Bronchial epithelial cell (primary cell): ENCODE measurements at places on chromosomes 3 and 15. TPM values are rescaled to one million over a fixed set of nuclear protein-coding genes. Genes with fewer than 3 reads are reported as not detected.

The TMCO5A gene
- total RNA-seq = not detected in 2 replicates

The GNAT1 gene
- 0.26 TPM in 1 of 2 replicates, not detected in the other for total RNA-seq

The CPNE4 gene
- total RNA-seq = under 0.01 TPM in 1 of 2 replicates, not detected in the other

The INKA1 gene
- 19.5 and 21.6 TPM in 2 replicates for total RNA-seq

DNA sequence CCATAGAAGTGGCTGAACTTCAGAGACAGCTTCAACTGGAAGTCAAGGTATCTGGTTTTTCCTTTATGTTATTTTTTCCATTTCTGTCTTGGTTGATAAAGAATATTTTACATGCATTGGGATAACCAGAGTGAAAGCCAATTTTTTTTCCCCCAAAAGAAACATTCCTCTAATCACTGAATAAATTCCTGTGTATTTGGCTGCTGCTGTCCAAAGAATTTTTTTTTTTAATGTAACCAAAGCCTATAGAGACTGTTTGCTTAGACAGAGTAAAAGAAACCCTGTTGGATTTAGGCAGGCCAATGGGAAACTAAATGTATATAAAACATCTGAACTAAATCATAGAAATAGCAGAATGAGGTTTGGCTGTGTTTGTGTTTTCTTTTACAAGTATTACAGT is 75.2 kb downstream of the CGNL1 start:
- DNase-seq = no peak

- DNase-seq = peak; percentile 92
Measured at GRCh38 chr15:75694241-75695182, 18.1 kb downstream of the CSPG4 start.

DNA sequence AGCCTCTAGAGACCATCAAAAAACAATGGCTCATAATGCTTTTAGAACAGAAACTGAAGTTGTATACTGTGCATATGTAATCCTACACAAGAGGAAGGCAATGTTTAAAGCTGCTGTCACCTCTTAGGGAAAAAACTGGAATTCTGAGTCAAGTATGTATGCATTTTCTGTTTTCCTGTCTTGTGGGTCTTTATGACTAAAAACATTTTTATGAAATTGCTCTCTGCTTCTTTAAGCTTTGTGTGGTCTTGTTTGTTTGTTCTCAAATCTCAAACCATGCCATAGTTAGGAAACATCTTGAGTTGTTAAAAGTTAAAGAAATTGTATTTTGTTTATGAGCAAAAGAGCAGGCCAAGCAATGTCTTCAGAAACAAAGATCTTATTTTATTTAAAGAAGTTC is 80.9 kb upstream of the SOX2 start:
- peak; percentile 65 for DNase-seq

GRCh38 chr15:68795298-68795848 is 25.3 kb downstream of the ANP32A start:
- DNase-seq = peak; percentile 88

DNA sequence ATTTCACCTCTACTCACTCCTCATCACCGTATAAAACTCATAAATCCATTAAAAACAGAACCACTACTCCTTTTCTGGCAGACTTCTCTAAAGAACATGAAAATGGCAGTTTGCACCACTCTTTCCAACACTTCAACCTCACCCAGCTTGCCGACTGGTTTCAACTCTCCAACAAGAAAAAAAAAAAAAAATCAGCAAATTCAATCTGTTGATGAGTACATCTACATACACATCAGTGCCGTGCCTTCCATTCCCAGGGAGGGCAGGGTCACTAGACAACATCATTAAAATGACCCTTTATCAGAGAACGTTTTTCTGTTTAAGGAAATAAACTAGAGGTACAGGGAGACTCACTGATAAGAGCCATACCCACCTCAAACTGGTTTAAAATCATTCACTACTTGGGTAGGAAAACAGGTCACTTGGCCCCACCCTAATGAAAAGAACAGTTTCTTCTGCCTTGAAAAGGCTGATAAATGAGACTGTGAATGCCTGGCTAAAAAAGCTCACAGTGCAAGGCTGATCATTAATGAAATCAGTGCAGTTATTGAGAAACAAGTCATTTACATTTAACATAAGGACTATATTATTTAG is 6.0 kb downstream of the ANXA2 start:
- DNase-seq = peak; percentile 28

DNA sequence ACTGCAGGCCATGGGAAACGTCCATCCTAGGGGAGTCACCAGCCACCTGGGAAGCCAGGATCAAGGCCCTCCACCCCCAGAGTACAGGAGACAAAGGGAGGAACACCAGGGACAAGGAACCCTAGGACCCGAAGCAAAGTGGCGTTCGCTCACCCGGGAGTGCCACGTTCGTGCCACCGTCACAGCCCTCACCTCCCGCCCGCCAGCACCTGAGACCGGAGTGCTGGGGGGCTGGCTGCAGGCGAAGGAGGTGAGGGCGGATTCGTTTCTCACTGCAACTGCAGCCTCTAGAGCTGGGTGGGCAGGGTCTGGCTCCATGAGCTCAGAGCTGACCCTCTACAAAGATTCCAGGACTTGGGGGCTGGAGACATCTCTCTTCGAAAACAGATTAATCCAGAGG is 26.3 kb downstream of the ZDHHC19 start:
- no peak for DNase-seq

DNA sequence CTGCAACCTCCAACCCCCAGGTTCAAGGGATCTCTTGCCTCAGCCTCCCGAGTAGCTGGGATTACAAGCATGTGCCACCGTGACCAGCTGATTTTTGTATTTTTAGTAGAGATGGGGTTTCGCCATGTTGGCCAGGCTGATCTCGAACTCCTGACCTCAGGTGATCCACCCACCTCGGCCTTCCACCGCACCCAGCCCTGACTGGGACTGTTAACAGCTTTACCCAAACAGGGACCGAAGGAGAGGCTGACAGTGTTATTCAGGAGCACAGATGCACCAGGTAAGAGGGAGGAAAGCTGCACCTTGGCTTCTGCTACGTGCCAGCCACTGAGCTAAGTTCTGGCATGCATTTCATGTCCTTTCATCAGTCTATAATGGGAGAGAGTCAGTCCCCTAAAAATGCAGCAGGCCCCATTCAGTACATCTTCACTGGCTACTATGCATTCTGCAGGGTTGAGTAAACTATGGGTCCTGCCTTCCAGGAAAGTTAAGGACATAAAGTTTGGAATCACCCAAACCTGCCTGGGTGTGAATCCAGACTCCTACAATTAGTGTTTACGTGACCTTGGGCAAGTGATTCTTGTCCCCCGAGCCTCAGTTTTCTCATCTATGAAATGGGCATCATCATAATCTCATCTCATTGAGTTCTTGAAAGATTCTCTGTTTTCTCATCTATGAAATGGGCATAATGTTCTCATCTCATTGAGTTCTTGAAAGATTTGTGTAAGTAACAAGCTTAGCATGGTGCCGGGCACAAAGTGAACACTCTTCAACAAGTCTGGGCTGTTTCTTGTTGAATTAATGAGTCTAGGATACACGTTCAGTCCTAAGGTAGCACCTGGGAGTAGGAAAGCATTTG is 82.2 kb downstream of the CPN2 start:
- no peak for DNase-seq

DNA sequence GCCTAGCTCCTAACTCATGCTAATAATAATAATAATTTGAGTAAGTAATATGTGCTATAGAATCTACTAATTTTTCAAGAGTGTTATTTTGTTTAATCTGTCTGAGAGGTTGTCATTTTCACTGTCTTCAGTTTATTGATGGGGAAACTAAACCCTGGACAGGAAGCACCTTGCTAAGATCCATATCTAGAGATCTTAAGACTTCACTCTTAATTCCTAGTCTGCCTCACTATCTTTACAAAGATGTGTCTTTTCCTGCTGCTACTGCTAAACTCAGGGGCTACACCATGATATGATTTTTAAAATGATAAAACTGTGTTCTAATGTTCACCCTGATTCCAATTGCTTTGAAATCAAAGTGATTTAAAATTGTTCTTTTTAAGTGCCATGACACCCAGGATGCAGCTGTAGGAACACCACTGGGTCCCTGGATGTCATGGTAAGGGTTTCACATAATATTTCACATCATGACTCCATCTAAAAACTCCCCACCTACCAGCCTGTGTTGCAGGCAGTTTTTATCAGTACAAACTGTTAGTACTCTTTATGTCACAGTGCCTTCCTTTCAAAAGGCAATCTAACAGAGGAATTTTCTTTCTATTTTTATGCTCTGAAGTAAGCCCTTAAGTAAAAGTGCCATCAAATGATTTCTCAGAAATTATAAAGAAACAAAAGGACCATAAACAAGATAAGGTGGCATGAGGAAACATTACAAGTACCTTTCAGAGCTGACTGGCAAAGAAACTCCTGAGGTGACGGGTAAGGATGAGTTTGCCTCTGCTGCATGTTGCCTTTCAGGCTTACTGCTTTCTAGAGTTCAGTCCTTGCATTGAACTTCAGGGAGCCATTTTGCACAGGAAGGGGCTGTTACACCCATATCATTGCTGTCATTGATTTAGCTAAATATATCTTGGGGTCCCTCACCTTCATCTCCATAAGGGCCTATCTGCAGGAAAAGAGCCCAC is 160.1 kb upstream of the SATB1 start:
- no peak for DNase-seq

- no peak for DNase-seq
Measured at GRCh38 chr3:173038484-173038871, 102.6 kb downstream of the SPATA16 start.

- DNase-seq = peak; percentile 78
Measured at GRCh38 chr3:49567406-49567805, 13.1 kb downstream of the BSN start.

DNA sequence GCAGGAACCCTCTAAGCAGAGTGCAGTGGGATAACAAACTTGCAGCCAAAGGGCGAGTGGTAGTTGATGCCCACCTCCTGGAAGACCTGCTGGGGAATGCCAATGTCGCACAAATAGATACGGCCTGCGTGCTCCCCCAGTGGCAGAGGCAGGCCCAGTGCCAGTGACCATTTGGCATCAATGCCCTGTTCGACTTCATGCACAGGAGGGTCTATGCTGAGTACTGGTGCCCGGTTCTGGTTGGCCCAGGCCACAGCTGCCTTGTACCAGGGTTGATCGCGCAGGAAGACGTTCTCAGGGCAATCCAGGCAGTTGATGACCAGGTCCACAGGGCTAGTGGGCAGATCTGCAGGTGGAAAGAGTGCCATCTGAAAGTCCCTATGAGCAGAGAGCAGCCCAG is 17.0 kb downstream of the CLK3 start:
- DNase-seq = no peak
